ENCODE measurements at places on chromosomes 1 and 21.

- DNase-seq: no peak
These were observed 43.5 kb upstream of the NRDC start for GRCh38 chr1:51922040-51922439.

DNA sequence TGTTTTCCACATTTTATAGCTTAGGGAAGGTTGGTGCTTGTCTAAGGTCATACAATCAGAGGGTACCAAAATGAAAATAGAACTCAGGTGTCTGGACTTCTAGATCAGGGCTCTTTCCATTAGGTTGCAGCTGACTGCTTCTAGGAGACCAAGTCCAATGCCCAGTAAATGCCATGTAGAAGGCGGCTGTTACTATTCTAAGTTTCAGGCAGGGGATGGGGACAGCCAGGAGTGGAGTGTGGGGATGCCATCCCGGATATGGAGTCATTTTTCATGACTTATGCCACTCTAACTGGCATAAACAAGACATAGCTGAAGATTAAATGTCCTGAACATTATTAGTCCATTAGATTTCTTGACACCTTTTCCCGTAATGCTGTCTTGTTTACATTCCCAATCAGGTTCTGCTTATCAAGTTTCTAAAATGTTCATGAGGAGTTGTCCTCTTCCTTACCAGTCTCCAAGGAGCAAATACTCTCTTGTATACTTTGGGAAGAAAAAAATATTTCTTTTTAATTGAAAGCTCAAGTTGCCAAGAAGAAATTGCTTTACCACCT, 31.5 kb downstream of the XCL1 start:
- DNase-seq: no peak

- DNase-seq: no peak
These were observed 19.0 kb upstream of the DUSP10 start for GRCh38 chr1:221760911-221761310.

- no peak for DNase-seq
These were observed 14.0 kb downstream of the GSTM3 start for GRCh38 chr1:109726728-109727373.

DNA sequence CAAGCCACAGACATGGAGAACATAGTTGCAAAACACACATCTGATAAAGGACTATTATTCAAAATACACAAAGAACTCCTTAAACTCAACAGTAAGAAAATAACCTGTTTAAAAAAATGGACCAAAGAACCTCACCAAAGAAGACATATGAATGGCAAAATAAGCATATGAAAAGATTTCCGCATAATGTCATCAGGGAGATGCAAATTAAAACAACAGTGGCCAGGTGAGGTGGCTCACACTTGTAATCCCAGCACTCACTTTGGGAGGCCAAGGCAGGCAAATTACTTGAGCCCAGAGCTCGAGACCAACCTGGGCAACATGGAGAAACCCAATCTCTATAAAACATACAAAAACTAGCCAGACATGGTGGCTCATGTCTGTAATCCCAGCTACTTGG, 50.4 kb downstream of the PRPF38A start:
- no peak for DNase-seq

- no peak for DNase-seq
These were observed 200.0 kb downstream of the RHOU start for GRCh38 chr1:228935198-228935663.
